Thyroid gland (tissue), 4 donors: ENCODE measurements at places on chromosomes 6 and 20. TPM values are rescaled to one million over a fixed set of nuclear protein-coding genes. Genes with fewer than 3 reads are reported as not detected.

The BMP7 gene
- total RNA-seq = 113 TPM

The LTA gene
- total RNA-seq = not detected

- H3K4me1 ChIP-seq = no peaks in the 10 kb centered on the region
- H3K4me3 ChIP-seq = no peak overlapping the region
- no peaks in the 10 kb centered on the region for H3K36me3 ChIP-seq
- H3K27me3 ChIP-seq = no peaks in the 10 kb centered on the region
- H3K27ac ChIP-seq = no peak overlapping the region
- no peak for DNase-seq
These were observed 231.1 kb downstream of the SOX4 start for GRCh38 chr6:21824431-21825177.

GRCh38 chr20:41769592-41770018, 151.4 kb upstream of the CHD6 start:
- no peak overlapping the region for H3K4me3 ChIP-seq
- H3K27me3 ChIP-seq = no peaks in the 10 kb centered on the region
- H3K27ac ChIP-seq = no peak overlapping the region
- no peak for DNase-seq
- H3K36me3 ChIP-seq = no peaks in the 10 kb centered on the region

DNA sequence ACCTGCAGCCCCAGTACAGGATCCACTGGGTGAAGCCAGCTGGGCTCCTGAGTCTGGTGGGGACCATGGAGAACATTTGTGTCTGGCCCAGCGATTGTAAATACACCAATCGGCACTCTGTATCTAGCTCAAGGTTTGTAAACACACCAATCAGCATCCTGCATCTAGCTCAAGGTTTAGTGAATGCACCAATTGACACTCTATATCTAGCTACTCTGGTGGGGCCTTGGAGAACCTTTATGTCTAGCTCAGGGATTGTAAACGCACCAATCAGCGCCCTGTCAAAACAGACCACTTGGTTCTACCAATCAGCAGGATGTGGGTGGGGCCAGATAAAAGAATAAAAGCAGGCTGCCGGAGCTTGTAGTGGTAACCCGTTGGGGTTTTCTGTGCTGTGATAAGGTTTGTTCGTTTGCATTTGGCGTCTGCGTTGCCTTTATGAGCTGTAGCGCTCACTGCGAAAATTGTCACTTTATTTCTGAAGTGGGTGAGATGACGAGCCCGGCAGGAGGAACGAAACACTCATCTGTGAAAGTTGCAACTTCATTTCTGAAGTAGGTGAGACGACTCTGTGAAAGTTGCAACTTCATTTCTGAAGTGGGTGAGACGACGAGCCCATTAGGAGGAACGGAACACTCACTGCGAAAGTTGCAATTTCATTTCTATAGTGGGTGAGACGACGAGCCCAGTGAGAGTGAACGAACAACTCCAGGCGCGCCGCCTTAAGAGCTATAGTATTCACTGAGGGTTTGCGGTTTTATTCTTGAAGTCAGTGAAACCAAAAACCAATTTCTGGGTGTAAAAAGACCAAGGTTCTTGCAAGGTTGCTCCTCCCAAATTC, 31.1 kb downstream of the SERPINB6 start:
- peaks cover 6% of the 10 kb centered on the region for H3K4me1 ChIP-seq
- no peak overlapping the region for H3K4me3 ChIP-seq
- no peak for DNase-seq
- H3K27ac ChIP-seq = no peak overlapping the region
- H3K36me3 ChIP-seq = no peaks in the 10 kb centered on the region
- H3K27me3 ChIP-seq = no peaks in the 10 kb centered on the region

DNA sequence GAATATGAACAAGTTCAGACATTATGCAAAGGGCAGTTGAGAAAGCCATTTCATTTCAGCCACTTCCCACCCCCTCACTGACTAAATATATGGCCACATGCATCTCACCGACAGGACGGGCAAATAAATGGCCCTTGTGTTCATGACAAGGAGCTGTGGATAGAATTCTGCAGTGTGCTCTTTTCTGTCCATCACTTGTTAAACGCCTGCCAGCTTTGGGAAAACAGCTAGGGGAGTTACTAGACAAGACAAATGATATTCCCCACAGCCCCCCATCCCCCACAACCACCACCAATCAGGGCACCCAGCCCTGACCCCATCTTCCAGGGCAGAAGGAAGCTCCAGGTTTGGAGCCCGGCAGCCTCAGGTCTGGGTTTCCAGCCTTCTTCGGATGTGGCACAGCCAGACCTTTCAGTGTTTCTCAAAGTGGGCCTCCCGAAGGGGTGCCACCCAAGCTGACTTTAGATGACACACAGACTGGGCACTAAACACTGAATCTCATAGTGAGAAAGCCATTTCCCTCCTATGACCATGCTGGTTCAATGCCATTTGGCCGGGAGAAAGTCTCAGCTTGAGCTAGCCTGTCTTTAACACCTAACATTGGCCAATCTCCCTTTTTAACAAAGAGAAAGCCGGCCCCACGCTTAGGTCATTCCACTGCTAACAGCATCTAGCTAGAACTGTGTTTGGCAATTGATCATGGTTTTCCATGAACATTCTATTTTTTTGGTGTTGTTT, 4.0 kb upstream of the RIPOR3 start:
- H3K27me3 ChIP-seq = no peaks in the 10 kb centered on the region
- H3K36me3 ChIP-seq = no peaks in the 10 kb centered on the region
- H3K4me3 ChIP-seq = no peak overlapping the region
- no peak for DNase-seq

DNA sequence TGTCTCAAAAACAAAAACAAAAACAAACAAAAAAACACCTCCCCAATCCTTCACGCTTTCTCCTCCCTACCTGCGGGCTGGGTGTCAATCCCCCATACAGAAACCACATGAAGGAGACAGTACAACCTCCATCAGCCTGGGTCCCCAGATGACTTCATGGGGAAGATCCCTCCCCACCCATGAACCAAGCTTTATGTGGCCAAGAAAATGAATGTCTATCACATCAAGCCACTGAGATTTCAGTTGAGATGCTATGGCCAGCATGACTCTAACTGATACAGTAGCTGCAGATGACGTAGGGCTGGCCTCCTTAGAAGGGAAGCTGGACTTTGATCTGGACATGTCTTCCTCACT, 21.2 kb upstream of the BNIP5 start:
- DNase-seq = no peak
- H3K27ac ChIP-seq = no peak overlapping the region
- H3K4me3 ChIP-seq = no peak overlapping the region

- H3K36me3 ChIP-seq = no peaks in the 10 kb centered on the region
- H3K4me3 ChIP-seq = no peak overlapping the region
- no peaks in the 10 kb centered on the region for H3K4me1 ChIP-seq
- H3K27me3 ChIP-seq = no peaks in the 10 kb centered on the region
These were observed 162.9 kb downstream of the C6orf118 start for GRCh38 chr6:165146456-165146855.

DNA sequence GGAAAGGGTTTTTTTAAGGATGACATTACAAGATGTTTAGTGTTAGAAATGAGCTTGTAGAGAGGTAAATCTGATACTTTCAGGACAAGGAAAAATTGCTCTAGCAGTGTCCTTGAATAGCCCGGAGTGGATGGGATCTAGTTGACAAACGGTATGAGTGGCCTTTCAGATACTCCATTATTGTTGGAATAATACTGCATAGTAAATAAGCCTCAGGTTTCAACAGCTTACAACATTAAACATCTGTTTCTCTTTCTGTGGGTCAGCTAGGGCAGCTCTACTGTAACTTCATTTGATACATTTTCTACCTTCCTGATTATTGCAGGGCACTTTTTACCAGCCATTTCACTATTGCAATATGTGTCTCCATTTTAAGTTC, 118.0 kb downstream of the B3GAT2 start:
- no peak for DNase-seq
- no peaks in the 10 kb centered on the region for H3K4me1 ChIP-seq
- H3K27me3 ChIP-seq = no peaks in the 10 kb centered on the region
- no peak overlapping the region for H3K4me3 ChIP-seq
- H3K27ac ChIP-seq = no peak overlapping the region

DNA sequence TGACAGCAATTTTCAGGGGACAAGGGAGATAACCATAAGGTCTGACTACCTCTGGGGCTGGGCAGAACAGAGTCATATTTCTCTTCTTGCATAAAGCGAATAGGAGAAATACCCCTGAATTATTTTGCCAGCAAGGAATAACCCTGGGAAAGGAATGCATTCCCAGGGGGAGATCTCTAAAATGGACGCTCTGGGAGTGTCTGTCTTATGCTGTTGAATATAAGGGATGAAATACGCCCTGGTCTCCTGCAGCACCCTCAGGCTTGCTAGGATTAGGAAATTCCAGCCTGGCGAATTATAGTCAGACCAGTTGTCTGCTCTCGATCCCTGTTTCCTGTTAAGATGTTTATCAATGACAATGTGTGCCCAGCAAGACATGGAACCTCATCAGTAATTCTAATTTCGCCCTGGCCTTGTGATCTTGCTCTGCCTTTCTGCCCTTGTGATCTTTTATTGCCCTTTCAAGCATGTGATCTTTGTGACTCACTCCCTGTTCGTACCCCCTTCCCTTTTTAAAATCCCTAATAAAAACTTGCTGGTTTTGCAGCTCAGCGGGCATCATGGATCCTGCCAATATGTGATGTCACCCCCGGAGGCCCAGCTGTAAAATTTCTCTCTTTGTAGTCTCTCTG, 221.6 kb upstream of the HS3ST5 start:
- H3K27ac ChIP-seq = no peak overlapping the region
- H3K27me3 ChIP-seq = no peaks in the 10 kb centered on the region
- no peaks in the 10 kb centered on the region for H3K36me3 ChIP-seq
- no peaks in the 10 kb centered on the region for H3K4me1 ChIP-seq
- no peak for DNase-seq
- H3K4me3 ChIP-seq = no peak overlapping the region

DNA sequence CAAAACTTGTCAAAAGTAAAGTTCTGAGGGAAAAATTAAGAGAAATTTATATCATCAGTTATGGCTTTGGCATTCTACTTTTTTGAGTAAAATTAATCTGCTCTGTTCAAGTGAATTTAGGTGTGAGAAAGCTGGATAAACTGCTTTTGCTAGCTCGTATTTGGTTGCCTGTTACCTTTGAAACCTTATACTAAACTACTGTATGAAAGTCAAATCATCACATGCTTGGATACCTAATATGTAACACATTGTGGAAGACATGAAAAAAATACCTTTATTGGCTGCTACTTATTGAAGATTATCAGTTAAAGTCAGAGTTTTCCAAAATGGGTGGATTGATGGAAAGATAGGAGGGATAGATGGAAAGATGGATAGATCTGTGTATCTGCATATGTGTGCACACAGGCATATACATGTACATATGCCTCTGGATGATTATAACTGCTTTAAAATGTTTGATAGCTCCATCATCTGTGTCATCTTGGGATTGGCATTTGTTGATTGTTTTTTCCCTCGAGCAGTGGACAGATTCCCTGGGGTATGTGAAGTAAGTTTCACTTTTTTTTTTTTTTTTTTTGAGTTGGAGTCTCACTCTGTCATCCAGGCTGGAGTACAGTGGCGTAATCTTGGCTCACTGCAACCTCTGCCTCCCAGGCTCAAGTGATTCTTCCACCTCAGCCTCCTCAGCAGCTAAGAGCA, 24.3 kb downstream of the SCAF8 start:
- no peak for DNase-seq
- no peaks in the 10 kb centered on the region for H3K27me3 ChIP-seq
- H3K4me1 ChIP-seq = peaks cover 12% of the 10 kb centered on the region
- H3K4me3 ChIP-seq = no peak overlapping the region

DNA sequence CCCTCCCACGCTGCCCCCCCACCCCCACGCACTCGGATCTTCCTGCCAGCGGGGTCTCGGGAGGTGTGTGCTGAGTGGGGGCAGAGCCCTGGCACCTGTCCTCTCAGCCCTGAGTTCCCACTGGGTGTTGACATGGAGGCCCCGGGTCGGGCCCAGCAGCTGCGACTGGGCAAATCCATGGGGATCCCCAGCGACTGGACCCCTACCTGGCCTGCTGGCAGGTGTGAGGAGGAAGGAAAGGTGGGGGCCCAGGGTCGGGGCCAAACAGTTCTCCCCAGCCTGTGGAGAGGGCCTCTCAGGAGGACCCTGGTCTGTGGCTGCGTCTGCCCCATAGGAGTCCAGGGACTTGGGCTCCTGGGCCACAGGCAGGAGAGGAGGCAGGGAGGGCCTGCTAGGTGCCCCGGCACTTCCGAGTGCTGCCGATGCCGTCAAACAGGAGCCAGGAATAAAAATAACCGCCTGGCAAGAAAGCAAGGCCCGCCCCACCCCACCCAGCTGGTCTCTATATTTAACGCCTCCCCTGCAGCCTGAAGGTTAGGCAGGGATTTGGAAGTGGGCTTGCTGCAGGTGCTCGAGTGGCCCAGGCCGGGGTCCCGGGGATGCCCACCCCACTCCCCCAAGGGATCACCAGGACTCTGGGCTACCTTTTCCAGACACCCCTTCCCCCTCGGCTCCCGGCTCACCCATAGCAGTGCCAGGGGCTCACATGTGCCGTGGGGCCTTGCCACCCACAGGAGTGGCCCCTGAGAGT, 1.4 kb upstream of the EEF1A2 start:
- no peak for DNase-seq
- H3K4me3 ChIP-seq = no peak overlapping the region
- H3K27ac ChIP-seq = no peak overlapping the region
- H3K36me3 ChIP-seq = no peaks in the 10 kb centered on the region
- peaks cover 12% of the 10 kb centered on the region for H3K27me3 ChIP-seq

DNA sequence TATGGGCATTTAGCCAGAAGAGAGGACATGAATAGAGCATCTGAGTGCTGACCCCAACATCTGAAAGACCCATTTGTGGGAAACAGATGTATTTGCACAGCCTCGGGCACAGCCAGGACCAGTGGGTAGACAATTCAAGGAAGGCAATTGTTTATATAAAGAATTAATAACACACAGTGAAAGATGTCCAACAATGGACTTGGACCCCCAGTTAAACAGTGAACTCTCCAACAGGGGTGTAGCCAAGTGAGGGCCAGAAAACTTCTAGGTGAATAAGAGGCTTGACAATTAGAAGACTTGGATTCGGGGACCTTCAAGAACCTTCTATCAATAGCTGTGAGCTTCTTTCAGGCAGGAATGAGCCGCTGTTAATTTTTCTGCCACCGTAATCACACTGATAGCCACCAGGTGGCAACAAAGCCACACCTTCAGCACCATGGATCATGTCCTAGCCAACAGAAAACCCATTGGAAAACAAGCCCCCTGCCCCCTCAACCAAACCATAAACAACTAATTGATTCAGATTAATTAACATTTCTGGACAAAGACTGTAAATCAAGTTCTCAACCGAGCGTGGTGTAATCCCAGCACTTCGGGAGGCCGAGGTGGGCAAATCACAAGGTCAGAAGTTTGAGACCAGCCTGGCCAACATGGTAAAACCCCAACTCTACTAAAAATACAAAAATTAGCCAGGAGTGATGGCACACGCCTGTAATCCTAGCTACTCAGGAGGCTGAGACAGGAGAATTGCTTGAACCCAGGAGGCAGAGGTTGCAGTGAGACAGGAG, 8.8 kb upstream of the SRSF6 start:
- no peaks in the 10 kb centered on the region for H3K4me1 ChIP-seq
- DNase-seq = peak; percentile 25
- no peaks in the 10 kb centered on the region for H3K27me3 ChIP-seq
- H3K27ac ChIP-seq = no peak overlapping the region
- no peaks in the 10 kb centered on the region for H3K36me3 ChIP-seq

- H3K4me1 ChIP-seq = no peaks in the 10 kb centered on the region
- H3K27ac ChIP-seq = no peak overlapping the region
- H3K4me3 ChIP-seq = no peak overlapping the region
- no peaks in the 10 kb centered on the region for H3K27me3 ChIP-seq
- H3K36me3 ChIP-seq = no peaks in the 10 kb centered on the region
- no peak for DNase-seq
These were observed 51.0 kb upstream of the SENP6 start for GRCh38 chr6:75550544-75551167.
